ENCODE measurements at places on chromosomes 7 and 10. TPM values are rescaled to one million over a fixed set of nuclear protein-coding genes. Genes with fewer than 3 reads are reported as not detected.

DNA sequence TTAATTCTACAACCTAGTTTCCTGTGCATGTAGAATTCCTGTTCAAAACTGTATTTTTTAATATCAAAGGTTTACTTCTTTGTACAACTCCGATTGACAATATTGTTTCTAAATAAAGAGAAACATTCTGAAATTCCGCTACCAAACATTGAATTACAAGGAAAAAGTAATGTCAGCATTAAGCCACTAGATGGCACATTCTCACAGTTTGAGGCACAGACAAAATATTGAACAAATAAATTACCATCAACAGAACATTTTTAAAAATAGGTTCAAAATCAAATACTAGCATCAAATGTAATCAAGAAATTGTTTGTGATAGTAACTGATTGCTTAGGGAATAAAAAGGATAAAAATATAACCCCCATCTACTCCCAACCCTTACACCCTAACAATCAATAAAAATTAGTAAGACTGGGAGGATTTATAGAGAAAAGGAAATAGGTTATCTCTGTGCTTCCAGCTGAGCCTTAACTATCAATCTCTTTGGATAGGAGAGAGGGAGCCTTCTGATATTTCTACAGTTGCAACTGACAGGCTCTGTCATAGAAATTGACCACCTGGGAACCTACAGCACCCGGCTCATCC, 86.6 kb upstream of the C7orf33 start:
- no peak for DNase-seq

DNA sequence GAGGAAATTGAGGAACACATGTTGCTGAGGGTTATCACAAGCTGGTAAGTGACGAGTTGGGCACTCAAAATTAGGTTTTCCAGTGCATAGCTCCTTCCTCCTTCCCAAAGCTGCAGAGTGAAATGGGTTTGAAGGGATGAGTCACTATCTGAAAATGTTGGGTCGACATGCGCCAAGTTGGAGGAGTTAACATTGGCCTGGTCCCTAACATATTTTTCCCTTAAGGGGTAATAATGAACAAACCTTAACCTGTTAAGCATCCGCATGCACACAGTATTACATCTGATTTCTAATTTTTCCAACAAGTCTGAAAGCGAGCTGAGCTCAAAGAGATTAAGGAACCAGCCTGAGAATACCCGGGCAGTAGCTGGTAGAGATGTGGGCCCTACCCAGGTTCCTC, 20.7 kb upstream of the TECTB start:
- no peak for DNase-seq

- DNase-seq: no peak
Measured at GRCh38 chr10:7956508-7956907, 98.0 kb upstream of the GATA3 start.

DNA sequence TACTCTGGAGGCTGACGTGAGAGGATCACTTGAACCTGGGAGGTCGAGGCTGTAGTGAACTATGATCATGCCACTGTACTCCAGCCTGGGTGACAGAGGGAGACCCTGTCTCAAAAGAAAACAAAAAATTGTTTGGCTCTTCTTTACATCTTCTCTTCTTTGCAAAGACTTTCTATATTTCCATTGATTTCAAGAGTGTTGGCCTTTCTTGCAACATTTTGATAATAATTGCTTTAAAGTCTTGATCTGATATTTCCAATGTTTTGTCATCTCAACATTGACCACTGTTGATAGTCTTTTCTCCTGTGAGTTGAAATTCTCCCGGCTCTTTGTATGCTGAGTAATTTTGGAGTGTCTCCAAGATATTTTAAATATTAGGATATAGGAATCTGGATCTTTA, 17.8 kb upstream of the CLDN4 start:
- DNase-seq: no peak

DNA sequence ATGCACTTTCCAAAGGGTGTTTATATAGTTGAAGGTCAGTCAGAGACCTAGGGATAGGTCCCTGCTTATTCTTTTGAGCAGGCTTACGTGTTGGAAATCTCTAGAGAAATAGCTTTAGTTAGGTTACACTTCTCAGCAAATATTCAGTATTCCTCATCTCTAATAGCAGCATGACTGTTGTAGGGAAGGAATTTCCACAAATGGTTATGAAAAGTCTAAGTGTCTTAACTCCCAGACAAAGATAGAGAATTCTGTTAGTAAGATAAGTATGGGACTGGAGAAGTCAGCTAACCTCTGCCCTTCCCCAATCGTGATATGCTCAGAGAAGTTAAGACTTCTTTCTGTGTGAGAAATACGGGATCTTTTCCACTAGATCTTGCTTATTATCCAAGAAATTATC, 16.5 kb downstream of the SGPL1 start:
- DNase-seq: no peak

DNA sequence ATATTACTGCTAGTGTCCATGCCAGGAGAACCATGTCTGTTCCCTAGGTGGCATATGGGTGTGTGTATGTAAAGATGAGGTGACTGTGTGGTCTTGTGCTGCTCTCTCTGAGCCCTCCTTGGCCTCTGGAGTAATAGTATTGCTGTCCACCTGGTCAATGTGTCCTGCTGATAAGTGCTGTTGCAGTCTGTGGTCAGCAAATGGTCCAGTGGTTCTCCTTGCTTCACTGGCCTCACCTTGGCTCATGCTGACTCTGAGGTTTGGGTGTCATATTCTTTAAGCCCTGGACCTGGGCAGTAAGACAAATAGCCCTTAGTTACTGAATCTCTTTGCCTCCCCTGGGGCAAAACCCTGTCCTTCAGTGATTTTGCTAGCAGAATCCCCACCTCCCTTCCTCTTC, 56.8 kb downstream of the TPST1 start:
- no peak for DNase-seq

DNA sequence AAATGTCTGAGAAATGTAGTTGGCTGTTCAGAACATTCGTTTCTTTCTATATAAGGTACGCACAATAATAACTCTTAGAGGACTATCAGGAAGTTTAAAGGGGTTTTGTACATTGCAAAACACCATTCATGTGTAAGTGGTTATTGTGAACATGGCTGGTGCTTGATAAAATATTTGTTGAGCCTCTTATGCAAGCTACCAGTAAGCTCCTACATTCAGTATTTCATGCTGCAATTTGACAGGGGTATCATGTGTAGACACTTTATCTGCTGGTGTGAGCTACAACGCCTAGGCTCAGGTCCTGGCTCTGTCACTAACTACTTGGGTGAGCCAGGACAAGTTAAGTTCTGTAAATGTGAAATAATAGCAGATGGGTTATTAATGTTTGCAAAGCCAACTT, 75.5 kb downstream of the MAP3K8 start:
- DNase-seq: no peak

PDE6C gene
- total RNA-seq: not detected

GALNT17 gene
- total RNA-seq: 1.6 TPM
